Cortex of kidney (tissue), 1 donor: ENCODE measurements at places on chromosomes 5 and 9.

DNA sequence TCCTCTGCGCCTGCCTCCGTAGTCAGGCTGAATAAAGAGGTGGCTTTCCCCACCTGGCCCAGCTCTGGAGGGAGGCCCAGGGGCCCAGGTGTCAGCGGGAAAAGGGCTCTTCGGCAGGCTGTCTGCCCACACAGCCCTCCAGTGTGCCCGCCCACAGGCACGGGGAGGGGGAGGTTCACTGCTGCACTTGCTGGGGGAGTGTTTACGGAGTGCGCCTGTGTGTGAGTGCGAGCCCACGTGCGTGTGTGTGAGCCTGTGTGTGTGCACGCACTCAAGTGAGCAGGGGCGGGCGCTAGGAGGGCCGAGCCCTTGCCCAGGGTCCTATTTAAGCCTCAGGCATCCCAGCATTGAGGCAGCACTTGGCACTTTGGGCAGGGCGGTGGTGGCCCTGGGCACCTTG lies 10.9 kb downstream of the DNLZ start:
- DNase-seq, result no peak

- DNase-seq, result no peak
These were observed 24.5 kb downstream of the CAVIN4 start for GRCh38 chr9:100602342-100602801.

GRCh38 chr5:116942622-116943021 lies 368.0 kb upstream of the SEMA6A start:
- DNase-seq, result no peak

- DNase-seq, result no peak
These were observed 135.5 kb downstream of the GLIS3 start for GRCh38 chr9:4164356-4164755.

GRCh38 chr9:136690806-136691261 lies 3.6 kb upstream of the AGPAT2 start:
- no peak for DNase-seq

DNA sequence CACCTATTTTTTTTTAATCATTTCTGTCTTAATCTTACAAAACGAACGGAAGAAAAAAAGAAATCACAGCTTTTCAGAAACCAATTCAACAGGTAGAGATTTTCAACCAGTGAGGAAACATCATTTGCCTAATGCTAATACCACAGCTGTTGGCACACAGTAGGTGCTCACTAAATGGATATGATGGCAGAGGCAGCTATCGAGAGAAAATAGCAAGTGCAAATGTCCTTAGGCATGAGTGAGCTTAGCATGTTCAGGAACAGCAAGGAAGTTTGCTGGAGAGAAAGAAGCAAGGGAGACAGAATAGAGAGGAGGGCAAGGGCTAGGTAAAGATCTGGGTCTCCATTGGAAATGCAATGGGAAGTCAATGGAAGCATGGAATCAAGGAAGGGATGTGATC lies 49.2 kb downstream of the CEMIP2 start:
- DNase-seq, result no peak

- no peak for DNase-seq
These were observed 43.3 kb downstream of the TMC1 start for GRCh38 chr9:72564479-72565281.

GRCh38 chr5:35857606-35858205 lies 1.0 kb downstream of the IL7R start:
- no peak for DNase-seq

DNA sequence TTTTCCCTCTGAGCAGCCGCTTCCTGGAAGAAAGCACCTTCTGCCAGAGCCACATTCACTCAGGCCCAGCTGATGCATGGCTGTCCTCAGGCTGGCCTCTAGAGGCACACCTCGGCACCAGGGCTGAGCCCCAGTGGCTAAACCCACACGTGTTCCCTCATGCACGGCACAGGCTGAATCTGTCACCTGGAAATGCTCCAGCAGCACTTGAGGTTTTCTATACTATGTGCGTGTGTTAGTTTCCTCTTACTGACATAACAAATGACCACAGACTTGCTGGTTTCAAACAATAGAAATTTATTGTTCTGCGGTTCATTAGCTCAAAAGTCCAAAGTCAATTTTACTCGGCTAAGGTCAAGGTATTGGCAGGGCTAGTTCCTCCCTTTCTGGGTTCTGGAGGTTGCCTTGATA lies 141.4 kb downstream of the LRRC70 start:
- no peak for DNase-seq
